Ovary (tissue), 10 donors: ENCODE measurements at places on chromosomes 11 and 22. TPM values are rescaled to one million over a fixed set of nuclear protein-coding genes. Genes with fewer than 3 reads are reported as not detected.

HOATZ gene
- total RNA-seq = not detected

OR52I1 gene
- not detected for total RNA-seq

ARFIP2 gene
- 49.5 TPM for total RNA-seq

DNA sequence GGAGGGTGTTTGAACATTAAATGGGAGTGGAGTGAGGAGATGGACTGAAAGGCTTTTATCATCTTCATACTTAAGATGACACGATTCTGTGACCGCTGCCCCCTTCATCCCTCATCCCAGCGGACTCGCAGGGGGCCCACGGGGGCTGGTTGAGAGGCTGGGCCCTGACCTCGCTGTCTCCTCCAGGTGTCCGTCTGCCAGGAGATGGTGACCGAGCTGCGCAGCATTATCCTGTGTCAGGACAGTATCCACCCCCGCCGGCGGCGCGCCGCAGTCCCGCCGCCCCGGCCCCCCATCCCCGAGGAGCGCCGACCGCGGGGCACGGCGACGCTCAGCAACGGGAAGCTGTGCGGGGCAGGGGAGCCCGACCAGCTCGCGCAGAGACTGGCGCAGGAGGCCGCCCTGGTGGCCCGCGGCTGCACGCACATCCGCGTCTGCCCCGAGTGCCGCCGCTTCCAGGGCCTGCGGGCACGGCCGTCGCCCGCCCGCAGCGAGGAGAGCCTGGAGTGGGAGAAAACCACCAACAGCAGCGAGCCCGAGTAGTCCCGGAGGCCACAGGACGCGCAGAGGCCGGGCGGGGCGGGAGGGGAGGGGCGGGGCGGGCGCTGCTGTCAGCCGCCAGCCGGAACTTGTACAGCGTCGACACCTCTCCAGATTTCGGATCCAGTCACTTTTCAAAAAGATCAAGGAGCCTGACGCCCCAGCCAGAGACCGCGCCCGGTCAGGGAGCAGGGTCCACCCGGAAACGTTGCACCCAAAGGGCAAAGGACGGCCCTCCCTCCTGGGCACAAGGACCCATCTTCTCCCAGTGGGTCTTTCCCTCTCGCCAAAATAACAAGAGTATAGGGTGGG, 38.0 kb upstream of the TBCEL start:
- peak; percentile 60 for DNase-seq

- no peak for DNase-seq
These were observed 60.1 kb downstream of the CTSC start for GRCh38 chr11:88277349-88277915.
